ENCODE measurements at places on chromosomes 2 and 18.

DNA sequence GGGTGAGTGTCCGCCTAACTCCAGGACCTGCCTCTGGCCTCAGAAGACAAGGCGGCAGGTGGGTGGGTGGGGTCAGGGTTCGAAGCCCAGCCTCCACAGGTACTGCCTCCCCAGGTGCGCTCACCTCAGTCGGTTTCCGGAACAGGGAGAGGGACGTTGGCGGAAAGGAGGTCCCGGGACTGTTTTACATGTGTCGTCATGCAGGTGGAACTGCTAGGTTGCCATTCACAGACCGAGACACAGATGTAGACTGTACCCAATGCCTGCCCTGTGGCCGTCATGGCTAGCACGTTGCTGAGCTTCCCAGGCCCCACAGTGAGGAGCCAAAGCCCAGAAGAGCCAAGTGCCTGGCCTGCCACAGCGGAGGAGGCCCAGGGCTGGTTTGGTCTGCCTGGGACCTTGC lies 284.0 kb upstream of the HS6ST1 start:
- DNase-seq: no peak

DNA sequence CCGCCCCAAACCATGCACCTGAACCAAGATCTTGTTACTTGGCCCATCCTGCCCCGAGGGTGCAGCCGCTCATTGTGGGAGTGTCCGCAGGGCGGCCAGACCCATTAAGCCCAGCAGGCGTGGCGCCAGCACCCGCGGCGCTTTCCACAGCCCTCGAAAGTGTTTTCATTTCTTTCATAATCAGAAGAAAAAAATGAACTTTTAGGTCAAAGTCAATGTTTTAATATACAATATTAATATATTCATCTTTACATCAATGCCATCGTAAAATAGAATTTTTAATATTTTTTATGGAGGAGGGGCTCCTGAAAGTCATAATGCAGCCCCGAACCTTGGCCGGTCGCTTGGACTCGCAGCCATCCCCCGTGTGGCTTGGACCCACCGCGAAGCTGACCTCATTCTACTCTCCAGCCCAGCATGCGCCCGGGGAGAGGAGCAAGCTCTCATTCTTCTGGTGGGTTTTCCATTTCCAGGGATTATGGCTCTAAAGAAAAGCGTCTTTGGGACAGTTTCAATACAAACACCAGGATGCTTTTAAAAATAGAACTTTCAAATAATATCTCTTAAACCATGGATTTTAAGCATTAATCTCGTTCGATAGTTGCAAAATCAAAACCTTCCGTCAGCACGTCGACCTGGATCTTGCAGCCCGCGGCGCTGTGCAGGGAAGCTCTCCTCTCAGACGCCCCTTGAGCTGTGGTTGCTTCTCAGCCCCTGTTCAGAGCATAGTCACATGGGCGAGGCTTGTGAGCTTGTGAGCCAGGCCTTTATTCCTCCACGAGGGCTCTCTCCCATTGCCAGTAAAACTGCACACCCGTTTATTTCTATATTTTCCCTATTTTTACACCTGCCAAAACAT lies 17.2 kb upstream of the ASB1 start:
- no peak for DNase-seq

- DNase-seq: no peak
These were observed 634.5 kb downstream of the ZEB2 start for GRCh38 chr2:143885461-143885860.

- DNase-seq: no peak
These were observed 128.0 kb upstream of the TACR1 start for GRCh38 chr2:75327334-75327733.

GRCh38 chr18:2686349-2686968 lies 30.9 kb downstream of the SMCHD1 start:
- no peak for DNase-seq

Data from CD4-positive, alpha-beta T cell treated with Interleukin-17A for 4 hours (primary cell).